Activated CD4-positive, alpha-beta T cell treated with anti-CD3 and anti-CD28 coated beads for 4 hours (primary cell): ENCODE measurements at places on chromosomes 16 and 17.
A peak's percentile ranks its signal among the peaks of the same experiment; 100 is the strongest.

DNA sequence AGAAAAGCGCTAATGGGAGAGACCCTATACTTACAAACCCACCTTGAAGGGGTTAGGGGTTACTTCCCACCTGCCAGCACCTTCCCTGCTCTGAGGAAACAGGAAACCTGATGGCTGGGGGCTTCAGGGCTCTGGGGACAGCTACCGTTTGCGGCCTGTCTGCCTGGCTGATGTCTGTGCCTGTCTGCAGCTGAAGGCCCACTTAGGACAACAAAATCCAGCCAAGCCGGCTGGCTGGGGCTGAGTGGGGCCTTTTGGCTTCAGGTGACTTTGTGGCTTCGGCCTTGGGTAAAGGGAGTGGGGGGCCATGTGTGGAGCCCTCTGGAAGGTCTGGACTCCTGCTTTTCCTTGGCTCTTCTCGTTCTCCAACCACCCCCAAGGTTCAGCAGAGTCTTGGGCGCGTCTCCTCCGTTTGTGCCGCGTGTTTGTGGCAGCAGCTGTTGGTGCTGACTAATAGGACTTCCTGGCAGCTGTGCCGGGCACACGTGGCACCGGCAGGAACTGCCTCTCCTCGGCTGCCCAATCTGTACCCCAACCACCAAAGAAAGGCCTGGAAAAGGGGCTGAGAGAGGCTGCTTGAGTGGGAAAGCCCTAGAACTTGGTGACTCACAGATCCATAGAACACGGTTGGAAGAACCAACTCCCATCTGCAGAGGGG is 186.7 kb downstream of the MSI2 start:
- peak; percentile 72 for DNase-seq

DNA sequence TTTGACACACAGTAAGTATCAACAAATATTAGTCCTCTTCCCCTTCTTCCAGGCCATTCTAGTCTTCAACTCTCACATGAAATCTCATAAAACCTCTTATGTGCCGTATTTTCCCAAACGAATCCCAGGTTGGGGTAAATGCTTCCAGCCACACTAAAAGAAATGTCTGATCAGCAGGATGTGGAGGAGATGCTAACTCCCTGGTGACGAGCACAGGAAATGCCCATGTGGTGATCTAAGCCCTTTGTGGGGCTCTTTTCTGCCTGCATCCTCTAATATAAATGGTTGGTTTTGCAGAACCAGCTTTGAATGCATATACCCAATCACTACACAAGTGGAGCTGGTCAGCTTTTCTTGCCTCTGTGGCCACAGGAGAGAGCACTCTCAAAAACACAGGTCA is 498.2 kb upstream of the ERCC4 start:
- DNase-seq, result no peak

DNA sequence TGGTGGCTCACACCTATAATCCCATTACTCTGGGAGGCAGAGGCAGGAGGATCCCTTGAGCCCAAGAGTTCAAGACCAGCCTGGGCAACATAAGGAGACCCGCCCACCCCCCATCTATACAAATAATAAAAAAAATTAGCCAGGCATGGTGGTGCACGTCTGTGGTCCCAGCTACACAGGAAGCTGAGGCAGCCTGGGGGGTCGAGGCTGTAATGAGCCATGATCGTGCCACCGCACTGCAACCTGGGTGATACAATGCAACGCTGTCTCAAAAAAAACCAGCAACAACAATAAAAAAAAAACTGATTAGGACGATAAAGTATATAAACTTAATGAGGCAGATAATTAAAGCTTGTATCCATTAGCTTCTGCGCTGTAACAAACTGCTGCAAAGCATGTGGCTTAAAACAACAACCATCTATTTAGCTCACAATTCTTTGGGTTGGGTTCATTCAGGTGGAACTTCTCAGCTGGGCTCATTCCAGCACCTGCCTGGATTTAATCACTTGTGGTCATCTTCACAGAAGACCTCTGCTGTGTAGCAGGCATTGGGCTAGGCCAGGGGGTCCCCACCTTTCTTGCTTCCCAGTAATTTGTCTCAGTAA is 45.8 kb downstream of the LCMT1 start:
- no peak for DNase-seq

- DNase-seq, result no peak
Observed at GRCh38 chr17:8320262-8320661, 10.2 kb downstream of the ARHGEF15 start.

DNA sequence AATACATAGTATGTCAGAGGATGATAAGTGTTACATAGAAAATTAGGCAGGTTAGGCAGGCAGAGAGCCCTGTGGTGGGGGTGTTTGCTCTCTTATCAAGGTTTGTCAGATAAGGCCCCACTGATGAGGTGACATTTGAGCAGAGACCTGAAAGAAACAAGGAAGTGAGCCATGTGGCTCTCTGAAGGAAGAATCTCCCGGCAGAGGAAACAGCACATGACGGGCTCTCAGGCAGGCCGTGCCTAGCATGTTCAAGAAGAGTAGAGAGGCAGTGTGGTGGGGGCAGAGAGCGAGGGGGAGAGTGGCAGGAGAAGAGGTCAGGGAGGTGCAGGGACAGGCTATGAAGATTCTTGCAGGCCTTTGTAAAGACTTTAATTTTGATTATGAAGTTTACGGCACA is 82.0 kb upstream of the ASIC2 start:
- no peak for DNase-seq

- DNase-seq, result no peak
Observed at GRCh38 chr17:72839131-72839725, 253.3 kb downstream of the SLC39A11 start.

GRCh38 chr16:1794221-1794871 is 841 bp upstream of the IGFALS start:
- no peak for DNase-seq

DNA sequence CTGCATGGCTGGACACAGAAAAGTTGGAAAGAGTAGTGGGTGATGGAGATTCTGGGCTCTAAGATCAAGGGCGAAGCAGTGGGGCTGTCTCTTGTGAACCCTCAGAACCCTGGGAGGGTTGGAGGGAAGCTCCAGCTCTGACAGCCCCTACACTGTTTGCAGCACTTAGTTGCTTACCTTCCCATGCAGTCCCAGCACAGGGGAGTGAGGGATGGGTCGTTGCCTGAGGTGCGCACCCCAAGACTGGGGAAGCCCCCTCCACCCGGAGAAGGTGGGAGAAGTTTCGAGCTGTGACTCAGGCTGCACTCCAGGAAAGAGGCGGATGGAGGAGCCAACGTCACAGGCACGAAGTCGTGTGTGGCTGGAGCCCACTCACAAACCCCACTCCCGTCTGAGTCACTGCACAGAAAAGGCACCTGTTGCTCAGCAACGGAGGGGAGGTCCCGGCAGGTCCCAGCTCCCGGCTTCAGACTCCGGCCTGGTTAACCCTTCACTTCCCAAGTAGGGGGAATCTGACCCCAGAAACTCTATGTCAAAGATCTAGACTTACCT is 60.1 kb downstream of the AIPL1 start:
- DNase-seq, result peak; percentile 45

DNA sequence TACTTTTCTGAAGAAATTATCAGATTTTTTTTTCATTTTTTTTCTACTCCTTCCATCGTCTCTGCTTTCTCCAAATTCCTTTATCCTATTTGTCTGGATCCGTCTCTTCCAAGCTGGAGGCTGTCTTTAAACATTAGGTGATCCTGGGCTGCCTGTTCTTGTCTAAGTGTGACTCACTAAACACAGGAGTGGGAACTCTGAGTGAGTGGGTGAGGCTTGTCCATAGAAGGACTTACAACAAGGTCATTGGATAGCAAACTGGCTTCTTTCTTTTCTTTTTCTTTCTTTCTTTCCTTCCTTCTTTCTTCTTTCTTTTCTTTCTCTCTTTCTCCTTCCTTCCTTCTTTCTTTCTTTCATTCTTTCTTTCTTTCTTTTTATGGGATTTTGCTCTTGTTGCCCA is 18.2 kb downstream of the ALOX15 start:
- no peak for DNase-seq

- DNase-seq, result no peak
Observed at GRCh38 chr16:48076455-48077012, 79.3 kb downstream of the ABCC12 start.

DNA sequence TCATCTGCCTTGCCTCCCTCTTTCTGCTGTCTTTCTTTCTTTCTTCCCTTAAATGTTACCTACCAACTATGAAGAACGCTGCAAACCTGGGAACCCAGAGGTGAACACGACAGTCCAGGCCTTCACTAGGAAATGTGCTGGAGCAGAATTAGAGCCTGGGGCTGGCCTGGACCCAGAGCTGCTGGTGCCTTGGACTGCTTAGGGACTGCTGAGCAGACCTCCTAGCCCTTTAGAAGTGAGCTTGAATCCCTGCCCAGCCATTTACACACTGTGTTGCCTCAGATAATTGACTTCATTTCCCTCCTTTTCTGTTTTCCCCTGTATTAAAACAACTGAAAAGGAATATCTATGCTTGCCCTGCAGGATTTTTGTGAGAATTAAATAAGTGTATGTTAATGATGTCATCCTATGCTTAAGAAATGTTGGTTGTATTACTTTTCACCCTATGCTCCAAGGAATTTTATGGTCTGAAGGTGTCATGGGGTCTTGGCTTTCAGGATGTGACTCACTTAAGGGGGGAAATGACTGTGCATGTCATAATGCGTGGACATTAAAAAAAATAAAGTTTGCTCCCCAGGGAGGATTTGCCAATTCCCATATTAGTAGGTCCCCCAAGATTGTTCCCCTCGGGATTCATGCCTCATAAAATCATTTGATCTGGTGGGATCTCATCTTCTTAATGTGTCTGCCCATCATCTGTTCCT is 11.5 kb downstream of the CDH13 start:
- no peak for DNase-seq

- no peak for DNase-seq
Observed at GRCh38 chr16:57697896-57698537, 3.4 kb downstream of the DRC7 start.

GRCh38 chr17:29042679-29043538 is at the start of gene PIPOX:
PIPOX (plus strand) TSS chr17:29043141; CDS start chr17:29043226, 85 bp downstream.
- DNase-seq, result no peak

GRCh38 chr16:368388-369158 is 1.8 kb downstream of the MRPL28 start:
- no peak for DNase-seq

DNA sequence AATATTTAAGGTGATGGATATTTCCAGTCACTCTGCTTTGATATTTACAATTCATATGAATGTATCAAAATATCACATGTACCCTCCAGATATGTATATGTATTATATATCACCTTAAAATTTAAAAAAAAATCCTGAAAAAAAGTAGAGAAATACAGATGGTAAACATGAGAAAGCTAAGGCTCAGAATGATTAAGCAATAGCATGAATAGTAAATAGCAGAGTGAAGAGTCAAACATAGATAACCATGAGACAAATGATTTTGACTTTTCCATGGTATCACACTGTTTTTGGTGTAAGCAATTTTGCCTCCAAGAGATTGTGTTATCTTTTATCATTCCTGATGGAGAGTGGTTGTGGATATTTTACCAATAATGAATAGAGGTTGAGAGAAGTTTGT is 868.8 kb downstream of the CDH11 start:
- DNase-seq, result no peak

- DNase-seq, result no peak
Observed at GRCh38 chr17:2655546-2655945, 56.0 kb downstream of the CLUH start.

DNA sequence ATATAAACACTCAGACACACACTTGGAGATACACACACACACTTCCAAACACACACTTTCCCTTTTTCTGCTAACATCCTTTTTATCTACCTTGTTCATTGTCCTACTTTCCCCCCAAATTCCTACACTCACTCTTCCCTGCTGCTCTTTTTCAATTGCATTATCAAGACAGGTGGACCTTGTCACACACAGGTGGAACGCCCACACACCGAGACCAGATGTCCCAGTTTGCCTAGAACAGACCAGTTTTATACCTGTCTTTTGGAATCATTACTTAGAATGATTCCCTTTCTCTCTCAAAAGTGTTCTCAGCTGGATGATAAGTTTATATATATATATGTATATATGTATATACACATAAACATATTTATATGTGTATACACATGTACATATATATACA is 50.7 kb upstream of the ARHGAP44 start:
- DNase-seq, result no peak

GRCh38 chr16:49524947-49525315 is 151.3 kb downstream of the C16orf78 start:
- DNase-seq, result no peak

DNA sequence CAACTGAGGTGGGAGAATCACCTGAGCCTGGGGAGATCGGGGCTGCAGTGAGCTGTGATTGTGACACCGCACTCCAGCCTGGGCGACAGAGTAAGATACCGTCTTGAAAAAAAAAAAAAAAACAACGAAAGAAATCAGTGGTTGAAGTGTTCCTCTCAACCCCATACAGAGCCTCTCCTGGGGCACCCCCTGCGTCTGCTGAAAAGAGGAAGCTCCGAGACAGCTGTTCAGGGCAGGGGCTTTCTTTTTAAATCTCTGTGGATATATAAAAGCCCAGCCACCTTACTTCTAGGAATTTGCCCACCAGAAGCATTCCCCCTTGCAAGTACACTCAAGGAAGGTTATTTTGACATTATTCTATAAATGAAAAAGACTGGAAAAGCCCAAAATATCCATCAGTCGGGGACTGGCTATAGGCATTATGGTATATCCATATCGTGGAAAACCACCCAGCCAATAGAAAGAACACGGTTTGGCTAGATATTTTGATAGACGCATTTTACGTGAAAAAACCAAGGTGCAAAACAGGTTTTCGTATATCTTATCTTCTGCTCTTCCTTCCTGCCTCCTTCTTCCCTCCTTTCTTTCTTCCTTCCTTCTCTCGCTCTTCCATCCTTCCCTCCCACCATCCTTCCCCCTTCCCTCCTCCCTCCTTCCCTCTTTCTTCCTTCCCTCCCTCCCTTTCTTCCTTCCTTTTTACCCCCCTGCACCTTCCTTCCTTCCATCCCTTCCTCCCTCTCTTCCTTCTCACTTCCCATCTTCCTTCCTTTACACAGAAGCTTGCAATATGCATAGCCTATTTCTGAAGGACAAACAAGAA is 9.2 kb upstream of the CCL22 start:
- DNase-seq, result no peak

- DNase-seq, result no peak
Observed at GRCh38 chr16:47017636-47018035, 44.2 kb upstream of the DNAJA2 start.

DNA sequence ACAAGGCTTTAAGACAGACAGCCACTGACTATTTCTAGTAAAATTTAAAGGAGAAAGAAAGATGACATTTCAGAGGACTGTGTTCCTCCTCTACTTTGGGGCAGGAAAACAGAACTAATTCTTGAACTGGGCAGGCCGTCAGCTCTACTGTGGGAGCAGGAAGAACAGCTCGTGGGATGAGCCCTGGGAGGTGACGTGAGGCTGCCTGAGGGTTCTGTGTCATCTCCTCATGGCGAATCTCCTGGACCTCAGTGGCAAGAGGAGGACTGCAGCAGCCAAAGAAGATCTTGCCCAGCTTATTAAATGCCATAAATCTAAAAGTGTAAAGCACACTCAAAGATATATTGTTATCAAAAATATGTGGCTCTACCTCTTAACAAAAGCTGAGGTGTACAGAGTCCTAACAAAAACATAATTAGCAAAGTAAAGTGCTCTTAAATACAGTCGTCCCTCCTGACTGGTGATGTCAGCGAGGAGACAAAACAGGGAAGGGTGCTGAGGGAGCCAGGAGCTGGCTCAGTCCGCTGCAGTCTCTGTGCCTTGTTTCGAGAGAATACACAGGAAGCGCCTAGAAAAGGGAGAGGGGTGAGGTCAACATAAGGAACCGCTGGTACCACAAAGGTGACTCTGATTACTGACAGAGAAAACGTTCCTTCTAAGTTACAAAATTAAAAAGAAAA is 58.0 kb downstream of the CREBBP start:
- no peak for DNase-seq
